Activated naive CD8-positive, alpha-beta T cell treated with anti-CD3 and anti-CD28 coated beads for 36 hours (primary cell): ENCODE measurements at places on chromosomes 1 and 21.
A peak's percentile ranks its signal among the peaks of the same experiment; 100 is the strongest.

DNA sequence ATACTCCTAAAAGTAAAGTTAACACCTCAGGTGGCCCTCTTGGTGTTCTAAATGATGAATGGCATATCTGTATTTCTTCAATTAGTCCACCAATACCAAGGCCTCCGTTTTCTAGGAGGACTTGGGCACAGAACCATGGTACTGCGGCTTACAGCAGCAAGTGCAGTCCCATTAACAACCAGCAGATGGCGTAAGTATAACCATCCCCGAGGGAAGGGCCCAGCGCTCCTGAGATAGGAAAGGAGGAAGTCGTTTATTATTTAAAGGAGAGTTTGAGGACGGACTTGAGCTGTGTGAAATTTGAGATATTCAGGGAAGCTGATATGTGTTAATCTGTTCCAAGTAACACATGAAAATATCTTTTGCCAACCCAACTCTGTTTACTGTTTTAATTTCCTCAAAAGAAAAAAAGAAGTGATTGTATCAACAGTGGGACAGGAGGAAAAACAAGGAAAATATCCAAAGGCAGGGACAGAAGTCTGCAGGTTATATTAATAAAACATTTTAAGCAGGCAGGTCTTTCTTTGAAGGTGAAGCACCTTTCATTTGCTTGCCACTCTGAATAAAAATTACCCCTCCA, 37.7 kb upstream of the KCNJ15 start:
- peak; percentile 53 for DNase-seq

DNA sequence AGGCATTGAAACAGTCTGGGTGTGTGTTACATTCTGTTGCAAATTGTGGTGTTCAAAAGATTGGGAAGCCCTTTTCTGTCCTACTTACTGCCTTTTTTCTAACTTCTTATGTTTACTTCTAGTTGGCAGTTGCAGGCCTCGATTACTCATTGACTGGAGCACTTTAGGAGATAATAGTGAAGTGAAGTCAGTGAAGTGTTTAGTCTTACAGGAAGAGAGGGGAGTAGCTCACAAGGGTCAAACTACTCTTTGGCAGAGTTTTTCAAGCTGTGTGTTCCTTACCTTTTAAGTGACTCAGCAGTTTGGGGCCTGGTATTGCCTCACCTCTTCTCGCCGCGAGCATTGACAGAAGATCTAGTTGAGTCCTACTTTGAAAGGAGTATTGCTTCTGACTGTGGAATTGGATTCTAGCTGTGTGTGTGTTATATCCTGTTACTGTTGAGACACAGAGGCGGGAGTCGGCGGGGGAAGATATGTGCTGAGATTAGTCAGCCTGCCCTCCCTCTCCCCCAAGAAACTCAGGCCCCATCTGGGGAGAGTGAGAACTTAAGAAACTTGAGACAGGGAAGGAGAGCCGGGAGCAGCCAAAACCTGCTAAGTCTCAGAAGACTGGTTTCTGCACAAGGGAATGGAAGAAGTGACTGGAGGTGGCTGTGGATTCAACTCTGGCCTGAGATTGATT, 19.3 kb downstream of the AHCYL1 start:
- peak; percentile 22 for DNase-seq

GRCh38 chr1:16226490-16227179, 10.3 kb downstream of the CPLANE2 start:
- DNase-seq: no peak

GRCh38 chr1:33725556-33726160, 138.2 kb upstream of the HMGB4 start:
- DNase-seq: no peak

DNA sequence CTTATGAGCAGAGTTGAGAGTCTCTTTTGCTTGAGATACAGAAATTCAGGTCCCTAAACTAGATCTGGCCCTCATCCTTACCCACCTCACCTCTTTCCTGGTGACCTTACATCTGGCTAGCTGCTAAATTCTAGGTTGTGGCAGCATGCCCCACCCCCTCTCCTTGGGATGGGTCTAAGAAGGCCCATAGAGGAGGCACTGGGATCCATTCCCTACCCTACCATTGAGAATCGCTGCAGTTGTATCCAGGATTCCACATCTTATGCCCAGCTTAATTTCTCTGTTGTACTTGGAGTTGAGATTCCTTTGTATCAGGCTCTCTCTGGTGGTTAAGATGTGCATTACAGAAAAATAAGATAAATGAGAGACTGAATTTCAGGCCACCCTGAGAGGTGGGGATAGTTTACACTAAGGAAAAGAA, 9.5 kb upstream of the TMEM39B start:
- no peak for DNase-seq
